RWPE1 (cell line): ENCODE measurements at places on chromosomes 3 and 15.

DNA sequence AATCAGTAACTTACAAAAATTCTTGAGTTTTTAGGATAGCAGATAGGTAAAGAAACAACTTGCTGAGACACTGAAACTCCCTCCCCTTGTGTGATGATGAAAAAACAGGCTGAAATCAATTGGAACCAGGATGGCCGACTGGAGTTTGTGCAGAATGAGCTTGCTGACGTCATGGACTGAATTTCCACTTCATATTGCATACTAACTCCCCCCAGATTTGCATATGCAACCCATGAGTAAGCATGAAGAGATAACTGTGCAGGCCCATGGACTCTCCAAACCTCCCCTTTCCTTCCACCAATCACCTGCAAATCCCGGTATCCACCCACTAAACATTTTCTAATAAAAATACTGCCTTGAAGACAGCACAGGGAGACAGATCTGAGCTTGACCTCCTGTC lies 82.0 kb upstream of the SCN5A start:
- no peak for DNase-seq

GRCh38 chr15:73956743-73957135 lies 30.5 kb downstream of the LOXL1 start:
- DNase-seq, result peak; percentile 91

- peak; percentile 84 for DNase-seq
Observed at GRCh38 chr3:127002195-127003174, 19.6 kb downstream of the PLXNA1 start.

- no peak for DNase-seq
Observed at GRCh38 chr3:159994182-159994581, 5.5 kb downstream of the IL12A start.

- DNase-seq, result peak; percentile 19
Observed at GRCh38 chr3:100113723-100114412, 433 bp downstream of the FILIP1L start.

- DNase-seq, result no peak
Observed at GRCh38 chr3:12898965-12899755, 57.8 kb upstream of the RPL32 start.

GRCh38 chr15:70701891-70702568 lies 61.3 kb downstream of the UACA start:
- peak; percentile 65 for DNase-seq

GRCh38 chr3:43028678-43029490 lies 49.8 kb downstream of the GASK1A start:
- no peak for DNase-seq

GRCh38 chr15:101827257-101827656 lies 15.3 kb downstream of the OR4F15 start:
- DNase-seq, result no peak

GRCh38 chr3:108376026-108376425 lies 79.7 kb downstream of the HHLA2 start:
- no peak for DNase-seq

DNA sequence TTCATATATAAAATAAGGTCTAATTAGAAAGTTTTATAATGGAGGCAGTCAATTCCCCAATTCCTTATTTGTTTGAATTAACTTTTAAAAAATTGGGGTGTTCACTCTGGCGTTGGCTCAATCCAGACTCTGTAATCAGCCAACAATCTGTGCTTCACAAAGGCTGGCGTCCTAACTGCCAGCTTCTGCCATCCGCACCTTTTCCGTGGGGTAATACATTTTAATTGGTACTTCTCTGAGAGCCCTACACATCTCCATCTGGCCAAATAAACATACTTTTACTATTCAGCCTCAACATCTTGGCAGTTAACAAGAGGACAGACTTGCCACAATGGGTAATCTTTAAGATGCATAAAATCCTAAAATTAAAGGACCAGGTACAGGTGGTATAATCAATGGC lies 125.2 kb upstream of the CCNL1 start:
- DNase-seq, result no peak

GRCh38 chr3:171598990-171599389 lies 138.8 kb upstream of the TNIK start:
- DNase-seq, result no peak

DNA sequence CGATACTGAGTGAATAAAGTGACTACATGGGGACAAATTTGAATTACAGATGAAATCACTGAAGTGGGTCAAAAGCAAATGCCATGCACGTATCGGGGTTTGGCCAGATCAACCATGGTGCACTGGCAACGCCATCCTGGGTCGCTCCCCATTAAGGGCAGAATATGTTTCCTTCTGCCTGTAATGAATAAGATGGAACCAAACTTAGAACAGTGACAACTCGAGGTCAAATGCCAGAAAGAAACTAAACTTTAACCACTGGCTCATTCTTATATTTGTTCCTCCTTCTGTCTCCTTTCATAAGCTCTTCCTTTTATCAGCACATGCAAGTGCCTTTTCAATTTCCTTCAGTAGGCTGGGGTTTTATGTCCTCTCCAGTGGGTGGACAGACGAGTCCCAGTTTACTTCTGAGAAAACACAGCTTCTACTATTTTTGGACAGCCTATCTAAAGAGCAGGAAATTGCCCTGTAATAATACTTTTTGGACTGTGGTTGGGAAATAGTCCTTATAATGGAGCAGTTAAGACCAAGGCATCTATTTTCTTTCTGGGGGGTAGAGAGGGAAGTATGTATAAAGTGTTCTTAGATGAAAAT lies 61.4 kb downstream of the WHAMM start:
- DNase-seq, result no peak

DNA sequence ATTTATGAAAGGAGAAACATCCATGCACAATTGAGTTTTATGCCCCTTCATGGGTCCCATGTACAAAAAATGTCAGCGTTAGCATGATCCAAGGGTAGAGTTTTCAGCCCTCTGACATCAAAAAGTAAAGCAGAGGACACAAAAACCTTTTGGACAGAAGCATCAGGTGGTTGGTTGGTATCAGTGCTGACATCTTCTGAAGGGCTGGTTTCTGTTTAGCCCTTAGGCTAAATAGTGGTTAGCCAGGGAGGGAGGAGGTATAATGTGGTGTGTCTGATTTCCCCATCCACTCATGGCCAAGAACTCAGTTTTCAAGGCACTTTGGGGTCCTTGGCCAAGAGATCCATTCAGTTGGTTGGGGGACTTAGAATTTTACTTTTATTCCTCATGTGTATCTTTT lies 16.5 kb downstream of the CCDC66 start:
- DNase-seq, result no peak

GRCh38 chr15:49830391-49830790 lies 209.5 kb downstream of the DTWD1 start:
- DNase-seq, result no peak

DNA sequence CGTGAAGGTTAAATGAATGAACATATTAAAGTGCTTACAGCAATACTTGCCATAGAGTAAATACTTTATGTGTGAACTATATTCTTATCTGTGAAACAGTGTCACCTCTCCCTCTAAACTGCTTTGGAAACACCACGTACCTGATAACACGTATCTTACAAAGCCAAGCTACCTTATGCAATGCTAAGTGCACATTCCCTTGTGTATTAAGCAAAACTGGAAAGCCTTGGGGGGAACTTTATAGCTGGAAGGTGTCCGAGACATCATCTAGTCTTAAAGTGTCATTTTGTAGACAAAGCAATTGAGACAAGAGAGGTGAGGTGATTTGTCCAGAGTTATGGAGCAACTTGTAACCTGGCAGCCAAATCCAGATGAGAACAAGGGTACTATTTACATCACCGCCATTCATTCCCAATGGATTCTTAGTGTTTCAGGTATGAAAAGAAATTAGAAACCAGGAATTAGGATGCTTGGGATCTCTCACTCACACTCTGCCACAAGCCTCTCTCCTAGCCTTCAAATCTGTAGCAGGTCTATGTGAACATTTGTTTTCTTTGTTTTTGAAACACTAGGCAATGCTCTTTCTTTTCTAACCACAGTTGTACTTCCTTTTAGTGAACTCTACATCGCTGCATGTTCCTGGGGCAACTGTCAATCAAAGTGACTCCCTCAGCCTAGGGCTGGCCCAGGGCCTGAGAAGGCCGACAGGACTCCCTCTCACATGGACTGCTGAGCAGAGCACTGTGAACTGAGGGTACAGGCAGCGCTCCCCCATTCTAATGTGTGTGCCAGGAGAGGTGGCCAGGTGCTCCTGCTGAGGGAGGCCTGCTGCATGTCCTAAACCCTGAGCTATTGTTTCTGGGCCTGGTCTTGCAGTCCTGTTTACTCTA lies 13.9 kb upstream of the MGLL start:
- no peak for DNase-seq

GRCh38 chr3:169062501-169062900 lies 601.0 kb downstream of the MECOM start:
- DNase-seq, result no peak

GRCh38 chr3:88117683-88118082 lies 32.1 kb upstream of the C3orf38 start:
- no peak for DNase-seq

GRCh38 chr3:31911643-31912042 lies 69.4 kb downstream of the OSBPL10 start:
- peak; percentile 65 for DNase-seq

DNA sequence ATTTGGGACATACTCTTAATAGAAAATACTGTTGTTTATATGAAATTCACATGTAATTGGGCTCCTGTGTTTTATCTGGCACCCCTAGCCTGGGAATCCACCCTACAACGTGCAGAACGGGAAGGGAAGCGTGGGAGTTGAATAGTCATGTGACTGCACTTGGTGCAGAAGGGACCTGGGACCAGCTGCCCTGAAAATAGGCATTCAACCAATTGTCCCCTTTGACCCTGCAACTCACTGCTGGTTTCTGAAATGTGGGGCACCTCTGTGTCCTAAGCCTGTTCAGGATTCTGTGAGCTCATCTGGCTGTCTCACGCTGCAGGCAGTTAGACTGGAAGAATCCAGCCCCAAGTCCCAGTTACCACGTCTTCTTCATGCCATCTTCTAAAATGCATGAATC lies 79.7 kb downstream of the CACNA2D3 start:
- no peak for DNase-seq
